Femur (tissue), 1 donor: ENCODE measurements at places on chromosomes 1 and 21.

DNA sequence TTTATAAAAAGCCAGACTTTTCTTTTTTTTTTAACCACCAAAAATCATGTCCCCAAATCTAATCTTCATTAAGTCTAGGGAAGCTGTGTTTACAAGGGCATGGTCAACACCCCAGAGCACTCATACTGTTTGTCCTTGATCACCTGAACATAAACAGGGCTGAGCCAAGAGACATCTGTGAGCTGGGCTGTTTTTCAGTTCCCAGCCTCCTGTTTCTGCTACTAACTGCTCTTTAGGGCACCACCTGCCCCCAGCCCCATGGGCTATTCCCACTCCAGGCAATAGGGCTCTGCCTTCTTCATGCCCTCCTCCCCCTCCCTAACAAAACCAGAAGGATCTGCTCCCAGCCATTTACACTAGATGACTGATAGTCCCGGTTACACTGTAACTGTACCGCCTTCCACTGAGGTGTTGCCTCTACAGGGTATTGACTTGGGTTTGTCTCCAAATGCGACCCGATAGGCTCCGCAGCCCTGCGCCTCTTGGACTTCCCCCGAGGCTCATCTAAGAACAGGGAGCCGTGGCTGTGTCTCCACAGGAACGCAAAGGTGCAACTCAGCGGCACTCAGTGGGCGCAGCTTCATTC is 11.7 kb upstream of the SLC26A9 start:
- no peak for DNase-seq

GRCh38 chr1:16999863-17000262 is 11.9 kb downstream of the ATP13A2 start:
- no peak for DNase-seq

DNA sequence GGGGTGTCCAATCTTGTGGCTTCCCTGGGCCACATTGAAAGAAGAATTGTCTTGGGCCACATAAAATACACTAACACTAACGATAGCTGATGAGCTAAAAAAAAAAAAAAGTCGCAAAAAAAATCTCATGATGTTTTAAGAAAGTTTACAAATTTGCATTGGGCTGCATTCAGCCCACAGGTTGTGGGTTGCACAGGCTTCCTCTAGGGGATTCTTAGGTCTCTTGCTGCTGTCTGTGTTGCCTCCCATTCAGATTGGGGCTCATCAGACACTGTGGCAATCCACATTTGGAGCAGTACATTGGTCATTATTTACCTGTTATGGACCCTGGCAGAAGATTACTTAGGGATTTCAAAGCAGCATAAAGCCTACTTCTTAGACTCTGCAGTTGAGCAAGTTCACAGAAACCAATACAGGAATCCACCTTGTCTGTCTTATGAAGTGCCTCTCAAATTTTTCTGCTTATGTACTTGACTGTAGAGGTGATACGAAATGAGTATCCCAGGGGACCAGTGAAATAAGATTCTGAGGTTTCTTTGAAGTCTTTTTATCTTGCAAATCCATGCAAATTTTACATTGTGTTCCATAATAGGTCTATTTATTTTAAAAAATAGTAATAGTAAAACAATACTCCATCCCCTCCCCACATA is 205.5 kb downstream of the RPS6KC1 start:
- DNase-seq, result no peak

DNA sequence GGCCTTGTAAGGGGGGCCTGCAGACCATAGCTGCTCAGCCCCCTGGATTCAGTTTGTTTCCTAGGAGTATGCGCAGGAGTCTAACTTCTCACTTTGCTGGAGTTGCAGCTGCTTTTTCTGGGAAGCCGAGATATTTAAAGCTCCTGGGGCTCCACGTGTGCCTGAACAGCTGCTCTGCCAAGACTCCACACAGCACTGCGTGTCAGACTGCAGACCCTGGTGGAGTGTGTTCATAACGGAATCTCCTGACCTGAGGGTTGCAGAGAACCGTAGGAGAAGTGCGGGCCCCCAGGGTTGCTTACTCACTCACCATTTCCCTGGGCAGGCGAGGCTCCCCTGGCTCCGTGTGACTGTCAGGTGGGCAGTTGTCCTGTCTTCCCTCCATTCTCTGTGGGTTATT is 474.3 kb upstream of the TMPRSS15 start:
- peak; percentile 75 for DNase-seq

GRCh38 chr21:27244352-27244751 is 277.5 kb upstream of the ADAMTS5 start:
- DNase-seq, result no peak

DNA sequence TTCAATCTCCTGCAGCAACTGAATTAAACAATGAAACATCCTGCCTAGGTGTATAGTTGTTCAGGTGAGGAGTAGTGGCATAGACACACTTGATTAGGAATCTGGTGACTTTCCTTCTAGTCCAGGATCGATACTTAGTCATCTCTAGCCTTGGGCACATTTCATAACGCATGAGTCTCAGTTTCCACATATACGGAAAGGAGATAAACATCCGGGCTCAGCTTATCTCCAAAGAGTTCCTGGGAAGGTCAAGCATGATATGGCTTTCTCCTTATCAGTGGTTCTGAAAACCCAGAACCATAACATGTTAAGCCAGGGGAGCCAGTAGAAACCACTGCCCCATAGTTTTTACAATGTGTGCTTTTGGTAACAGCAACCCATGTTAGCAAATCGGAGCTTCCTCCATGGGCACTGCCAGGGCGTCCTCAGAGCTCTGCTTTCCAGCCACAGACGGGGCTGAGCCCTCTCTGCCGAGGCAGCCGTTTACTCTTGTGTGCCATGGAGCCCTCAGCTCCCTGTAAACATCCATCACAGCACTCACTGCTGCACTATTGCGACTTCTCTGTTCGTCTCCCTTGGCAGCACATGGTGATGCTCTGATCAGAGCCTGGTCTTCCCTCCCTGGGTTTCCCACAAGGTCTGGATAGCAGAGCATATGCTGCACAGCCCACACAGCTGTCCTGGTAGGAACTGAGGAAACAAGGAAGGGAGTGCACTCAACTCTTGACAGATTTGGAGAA is 34.6 kb downstream of the RUNX1 start:
- peak; percentile 8 for DNase-seq

DNA sequence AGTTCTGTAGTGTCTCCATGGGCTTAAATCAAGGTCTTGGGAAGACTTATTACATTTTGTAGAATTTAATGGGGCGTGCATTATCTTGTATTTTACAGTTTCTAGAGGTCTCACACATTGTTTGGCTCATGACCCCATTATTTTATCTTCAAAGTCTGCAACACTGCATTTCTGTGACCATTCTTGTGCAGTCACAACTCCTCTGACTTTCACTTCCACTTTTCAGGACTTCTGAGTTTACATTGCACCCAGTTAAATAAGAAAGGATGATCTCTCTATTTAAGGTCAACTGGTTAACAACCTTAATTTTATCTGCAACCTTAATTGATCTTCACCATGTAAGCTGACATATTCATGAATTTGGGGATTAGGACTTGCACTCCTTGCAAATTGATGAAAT is 1186.6 kb downstream of the MRPL39 start:
- DNase-seq, result no peak

GRCh38 chr1:220803401-220804201 is 16.9 kb downstream of the MTARC1 start:
- DNase-seq, result no peak

- DNase-seq, result no peak
These were observed 1420.4 kb upstream of the PRMT6 start for GRCh38 chr1:105636052-105636451.

GRCh38 chr1:170881268-170882265 is 53.8 kb upstream of the MROH9 start:
- DNase-seq, result peak; percentile 26

GRCh38 chr1:20640183-20640597 is 6.9 kb downstream of the PINK1 start:
- peak; percentile 62 for DNase-seq

GRCh38 chr1:185045814-185046492 is 595 bp downstream of the RNF2 start:
- DNase-seq, result peak; percentile 44
